ENCODE measurements at places on chromosomes 2 and 18.

- DNase-seq: no peak
Observed at GRCh38 chr18:73669297-73669696, 478.3 kb downstream of the FBXO15 start.

DNA sequence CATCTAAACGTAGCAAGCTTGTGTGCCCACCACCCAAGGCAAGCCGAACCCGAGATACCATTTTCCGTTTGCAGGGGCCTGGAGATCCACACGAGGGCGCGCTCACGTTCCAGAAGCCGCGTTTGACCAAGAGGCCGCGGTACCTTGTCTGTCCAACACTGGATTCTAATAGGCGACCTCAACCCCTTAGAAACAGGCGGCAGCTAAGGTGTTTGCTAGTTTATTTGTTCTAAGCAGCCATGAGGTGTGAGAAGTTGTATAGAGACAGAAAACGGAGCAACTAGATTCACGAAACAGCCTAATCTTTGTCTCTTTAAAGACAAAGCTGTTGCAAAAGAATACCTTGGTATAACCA lies 4.2 kb downstream of the HOXD11 start:
- DNase-seq: no peak

DNA sequence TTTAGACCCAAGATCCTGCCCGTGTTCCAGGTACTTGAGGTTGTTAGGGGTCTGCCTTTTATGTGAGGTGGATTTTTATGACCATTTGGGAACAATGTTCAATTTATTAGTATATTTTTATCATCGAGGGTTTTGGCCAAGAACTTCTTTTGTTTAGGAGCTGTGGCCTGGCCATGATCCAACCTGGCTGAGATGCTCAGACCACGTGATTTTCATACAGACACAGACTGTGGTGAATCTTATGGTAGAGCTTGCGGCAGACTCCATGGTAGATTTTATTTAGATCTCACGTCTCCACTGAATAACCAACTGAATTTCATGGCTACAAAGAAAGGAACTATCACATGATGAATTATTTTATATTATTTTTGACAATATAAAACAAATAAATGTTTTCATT lies 405.5 kb upstream of the VWC2L start:
- no peak for DNase-seq

DNA sequence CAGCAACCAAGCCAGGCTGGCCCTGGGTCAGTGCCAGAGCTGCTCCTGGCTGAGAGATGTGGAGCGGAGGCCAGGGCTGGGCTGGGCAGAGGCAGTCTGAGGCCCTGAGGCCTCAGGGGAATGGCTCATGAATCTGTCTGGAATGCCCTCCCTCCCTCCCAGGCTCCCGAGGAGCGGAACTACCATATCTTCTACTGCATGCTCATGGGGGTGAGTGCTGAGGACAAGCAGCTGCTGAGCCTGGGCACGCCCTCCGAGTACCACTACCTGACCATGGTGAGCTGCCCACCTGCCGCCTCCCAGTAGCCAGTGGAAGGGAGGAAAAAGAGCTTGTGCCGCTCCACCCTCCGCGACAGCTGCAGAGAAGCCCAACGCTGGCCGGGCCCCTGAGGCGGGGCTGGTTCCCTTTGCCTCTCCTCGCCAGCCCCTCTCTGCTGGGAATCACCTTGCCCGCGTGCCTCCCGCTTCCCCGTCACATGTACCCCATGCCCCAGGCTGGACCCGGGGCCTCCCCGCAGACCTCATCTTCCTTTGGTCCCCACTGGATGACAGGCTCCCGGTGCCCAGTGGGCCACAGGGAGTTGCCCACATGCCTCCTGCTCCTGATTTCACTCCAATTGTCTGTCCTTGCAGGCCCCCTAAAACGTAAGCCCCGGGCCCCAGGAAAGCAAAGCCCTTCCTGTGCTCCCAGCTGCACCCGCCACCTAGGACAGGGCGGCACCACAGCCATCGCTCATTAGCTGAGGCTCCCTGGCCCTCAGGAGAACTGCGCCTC lies 41.1 kb downstream of the MYO7B start:
- DNase-seq: no peak

DNA sequence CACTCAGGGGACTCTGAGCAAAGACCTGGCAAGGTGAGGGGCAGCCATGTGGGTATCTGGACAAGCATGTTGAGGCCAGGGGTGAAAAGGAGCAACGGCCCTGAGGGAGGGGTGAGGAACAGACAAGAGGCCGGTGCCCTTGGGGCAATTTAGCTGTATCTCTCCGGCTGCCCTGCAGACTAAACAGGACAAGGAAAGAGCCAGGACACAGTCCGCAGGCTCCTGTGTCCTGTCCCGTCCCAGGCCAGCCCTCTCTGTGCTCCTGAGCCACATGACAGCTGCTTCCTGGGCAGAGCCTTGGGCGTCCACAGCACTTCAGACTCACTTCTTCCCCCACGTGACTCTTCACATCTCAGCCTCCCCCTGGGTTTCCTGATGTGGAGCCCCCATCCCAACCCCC lies 206.1 kb downstream of the KLHL29 start:
- DNase-seq: no peak

- DNase-seq: no peak
Observed at GRCh38 chr2:126804347-126804746, 94.3 kb upstream of the TEX51 start.

DNA sequence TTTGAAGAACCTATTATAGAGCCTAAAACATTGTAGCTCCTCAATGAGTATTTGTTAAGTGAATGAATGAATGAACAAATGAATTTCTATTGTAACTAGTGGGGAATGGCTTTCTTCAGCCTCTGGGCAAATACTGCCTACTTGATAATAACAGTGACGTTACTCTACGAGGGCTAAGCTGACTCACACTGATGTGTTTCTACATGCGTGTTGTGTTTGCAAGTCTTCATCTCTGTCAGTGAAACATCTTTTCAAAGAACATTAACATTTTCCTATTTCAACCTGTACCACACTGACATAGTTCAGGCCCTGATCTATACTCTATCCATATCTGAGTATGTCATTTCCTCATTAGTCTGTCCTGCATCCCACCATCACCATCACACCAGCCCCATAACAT lies 319.9 kb upstream of the ACVR2A start:
- no peak for DNase-seq

Data from activated gamma-delta T cell (primary cell).